Stimulated activated CD8-positive, alpha-beta memory T cell treated with anti-CD3 and anti-CD28 coated beads, Interleukin-12 subunit alpha, Interleukin-12 subunit beta, amount 100 ng/mL, for 4 hours (primary cell): ENCODE measurements at places on chromosomes 7 and 10.

DNA sequence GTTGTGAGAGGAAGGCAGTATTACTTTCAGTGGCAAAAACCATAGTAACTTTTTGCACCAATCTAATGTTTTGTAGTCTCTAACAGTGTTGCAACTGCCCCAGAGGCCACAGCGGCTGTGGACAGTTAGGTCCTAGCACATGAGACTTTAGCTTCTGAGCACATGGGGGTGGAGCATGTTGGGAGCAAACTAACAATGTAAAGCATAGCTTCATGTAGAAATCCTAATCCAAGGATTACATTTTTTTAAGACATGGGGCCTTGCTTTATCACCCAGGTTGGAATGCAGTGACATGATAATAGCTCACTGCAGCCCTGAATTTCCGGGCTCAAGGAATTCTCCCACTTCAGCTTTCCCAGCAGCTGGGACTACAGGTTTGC, 49.0 kb downstream of the LAMB1 start:
- no peak for DNase-seq

DNA sequence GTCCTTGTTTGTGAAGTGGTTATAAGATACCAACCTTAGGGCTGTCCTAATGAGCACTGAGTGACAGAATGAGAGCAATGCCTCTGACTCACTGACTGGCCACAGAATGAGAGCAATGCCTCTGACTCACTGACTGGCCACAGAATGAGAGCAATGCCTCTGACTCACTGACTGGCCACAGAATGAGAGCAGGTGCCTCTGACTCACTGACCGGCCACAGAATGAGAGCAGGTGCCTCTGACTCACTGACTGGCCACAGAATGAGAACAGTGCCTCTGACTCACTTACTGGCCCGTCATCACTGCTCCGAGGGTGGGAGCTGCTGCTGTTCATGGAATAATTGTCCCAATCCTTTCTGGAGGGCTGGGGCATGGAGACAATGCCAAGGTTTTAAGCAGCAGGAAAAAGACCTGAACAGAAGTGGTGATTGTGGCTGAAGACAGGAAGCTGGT, 265.2 kb upstream of the PPP2R2D start:
- DNase-seq = no peak

- no peak for DNase-seq
Measured at GRCh38 chr10:11264296-11265048, 246.8 kb downstream of the CELF2 start.

DNA sequence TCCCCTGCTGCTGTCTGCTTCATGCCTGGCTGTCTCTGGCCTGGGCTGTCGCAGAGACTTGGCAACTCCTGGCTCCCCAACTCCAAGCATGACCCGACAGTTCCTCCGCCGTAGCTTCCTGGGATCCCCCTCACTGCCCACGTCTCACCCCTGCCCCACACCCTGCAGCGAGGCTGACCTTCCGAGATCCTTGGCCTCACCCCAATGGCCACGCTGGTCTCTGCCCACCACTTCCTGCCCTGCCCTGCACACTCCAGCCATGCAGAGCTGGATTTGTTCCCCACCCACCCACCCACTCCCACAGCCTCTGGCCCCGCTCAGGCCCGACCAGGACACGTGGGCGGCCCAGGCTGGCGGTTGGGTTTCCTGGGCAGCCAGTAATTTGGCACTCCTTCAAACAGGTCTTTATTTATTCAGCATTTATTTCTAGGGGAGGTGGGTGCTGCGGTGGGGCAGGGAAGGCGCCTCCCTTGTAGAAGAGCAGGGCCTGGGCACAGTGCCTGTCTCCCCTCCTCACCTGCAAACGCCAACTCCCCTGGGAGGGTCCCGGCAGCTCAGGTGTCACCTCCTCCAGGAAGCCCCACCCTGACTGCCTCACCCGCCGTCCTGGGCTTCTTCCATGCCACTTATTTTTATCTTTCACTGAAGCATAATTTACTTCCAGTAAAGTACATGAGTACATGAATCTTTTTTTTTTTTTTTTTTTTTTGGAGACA, 25.5 kb downstream of the GTF2IRD1 start:
- no peak for DNase-seq
